ENCODE measurements at places on chromosomes 6 and 20. TPM values are rescaled to one million over a fixed set of nuclear protein-coding genes. Genes with fewer than 3 reads are reported as not detected.
A peak's percentile ranks its signal among the peaks of the same experiment; 100 is the strongest.

The C6orf132 gene
- total RNA-seq: 1.5 TPM

- DNase-seq: no peak
These were observed 55.3 kb upstream of the ADTRP start for GRCh38 chr6:11833626-11834592.

- DNase-seq: no peak
These were observed 52.7 kb downstream of the TPBG start for GRCh38 chr6:82416346-82416745.

The ARMH2 gene
- not detected for total RNA-seq

The FOXQ1 gene
- not detected for total RNA-seq

The POM121L2 gene
- total RNA-seq: not detected

DNA sequence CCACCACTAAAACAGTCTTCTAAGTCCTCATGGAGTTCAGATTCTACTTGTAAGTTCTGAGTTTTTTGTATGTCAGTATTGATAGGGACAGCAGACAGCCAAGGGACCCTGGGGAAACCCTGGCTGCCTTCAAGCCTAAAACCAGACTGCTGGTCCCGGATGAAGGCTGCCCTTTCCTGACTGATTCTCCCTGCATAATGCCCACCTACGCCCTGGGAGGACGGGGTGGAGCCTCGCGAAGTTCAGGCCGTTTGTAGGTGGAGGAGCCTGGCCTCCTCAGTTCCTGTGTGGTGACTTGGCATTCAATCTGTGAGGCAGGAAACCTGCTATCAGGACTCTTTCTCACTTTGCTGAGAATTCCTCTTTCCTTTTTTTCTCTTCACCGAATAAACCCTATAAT lies 120.3 kb upstream of the LGSN start:
- DNase-seq: no peak

The C20orf141 gene
- total RNA-seq: not detected

DNA sequence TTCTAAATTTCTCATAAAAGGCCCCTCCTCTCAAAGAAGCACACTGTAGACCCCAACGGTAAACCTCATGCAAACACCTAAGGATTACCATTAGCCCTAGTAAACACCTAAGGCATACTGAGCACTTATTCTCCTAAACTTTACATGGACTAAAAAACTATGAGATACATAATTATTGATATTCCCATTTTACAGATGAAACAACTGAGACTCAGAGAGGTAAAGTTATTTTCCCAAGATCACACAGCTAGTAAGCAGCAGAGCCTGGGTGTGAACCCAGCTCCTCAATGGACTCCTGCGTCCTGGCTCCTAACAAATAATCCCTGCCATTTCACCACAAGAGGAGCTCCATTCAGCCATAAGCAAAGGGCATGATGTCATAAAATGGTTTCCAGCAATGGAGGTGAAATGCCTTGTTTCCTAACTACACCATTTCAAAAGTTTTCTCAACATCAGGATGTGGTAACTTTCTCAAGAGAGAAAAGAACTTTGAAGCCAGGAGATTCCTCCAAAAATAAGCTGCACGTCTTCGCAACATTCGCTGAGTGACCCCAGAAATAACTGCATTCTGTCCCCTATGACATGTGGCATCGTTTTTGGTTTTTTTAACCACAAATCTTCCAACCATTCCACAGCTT lies 4.1 kb downstream of the ATP9A start:
- DNase-seq: no peak

DNA sequence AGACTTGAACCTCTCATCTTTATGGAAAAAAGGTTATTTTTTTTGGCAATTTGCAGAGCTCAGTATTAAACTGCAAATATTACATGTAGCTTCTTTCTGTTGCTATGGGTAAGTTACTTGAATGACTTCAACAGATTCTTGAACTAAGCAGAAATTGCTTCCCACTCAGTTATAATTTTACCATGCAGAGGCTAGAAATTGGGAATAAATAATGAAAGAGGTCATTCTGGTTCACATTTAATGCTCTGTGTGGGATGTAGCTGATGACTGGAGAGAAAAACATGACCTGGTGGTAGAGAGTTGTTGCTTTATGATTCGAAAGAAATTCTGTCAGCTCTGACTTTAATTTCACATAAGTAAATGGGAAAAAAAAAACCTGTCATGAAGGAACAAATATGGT lies 16.8 kb upstream of the ADGB start:
- no peak for DNase-seq

GRCh38 chr20:23369072-23369823 lies 7.3 kb downstream of the GZF1 start:
- no peak for DNase-seq

- DNase-seq: peak; percentile 86
These were observed 1.1 kb upstream of the JAG1 start for GRCh38 chr20:10674684-10675449.

DNA sequence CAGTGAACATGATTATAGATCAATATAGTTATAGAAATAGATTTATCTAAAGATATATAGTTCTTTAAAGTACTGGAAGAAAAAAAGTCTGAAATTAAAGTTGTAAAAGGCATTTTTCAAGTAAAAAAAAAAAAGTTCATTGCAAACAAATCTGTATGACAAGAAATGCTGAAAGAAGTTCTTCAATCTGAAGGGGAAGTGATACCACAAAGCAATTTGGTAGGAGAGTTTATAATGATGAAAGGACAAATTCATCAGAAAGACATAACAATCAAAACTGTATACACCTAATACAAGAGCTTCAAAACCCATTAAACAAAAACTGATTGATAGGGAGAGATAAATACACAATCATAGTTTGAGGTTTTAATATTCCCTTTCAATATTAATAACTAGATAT lies 14.1 kb downstream of the HUS1B start:
- DNase-seq: no peak

The TXNDC5 gene
- total RNA-seq: 65.3 TPM

- DNase-seq: no peak
These were observed 9.6 kb upstream of the TRIM31 start for GRCh38 chr6:30122515-30122914.

DNA sequence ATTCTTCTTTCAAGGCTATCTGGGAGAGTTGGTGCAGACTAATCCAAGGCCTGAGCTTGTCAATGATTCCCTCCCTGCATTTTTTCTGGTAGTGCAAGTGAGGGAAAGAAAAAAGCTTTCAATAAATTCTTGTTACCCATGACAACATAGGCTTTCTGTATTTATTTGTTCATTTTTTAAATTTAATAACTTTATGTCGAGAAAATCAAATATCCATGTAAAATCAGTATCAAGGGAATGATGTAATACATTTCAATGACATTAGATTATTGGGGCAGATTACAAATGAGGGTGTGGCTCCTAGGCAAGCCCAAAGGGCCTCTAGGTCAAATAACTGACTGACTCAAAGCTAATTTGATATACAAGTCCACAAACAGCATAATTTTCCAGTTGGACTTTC lies 104.0 kb downstream of the GJA1 start:
- no peak for DNase-seq

- DNase-seq: no peak
These were observed 682 bp upstream of the ZSCAN9 start for GRCh38 chr6:28224131-28225055.

- DNase-seq: no peak
These were observed 428.3 kb downstream of the CBLN4 start for GRCh38 chr20:55576981-55577380.

The OPRL1 gene
- total RNA-seq: 0.97 TPM

DNA sequence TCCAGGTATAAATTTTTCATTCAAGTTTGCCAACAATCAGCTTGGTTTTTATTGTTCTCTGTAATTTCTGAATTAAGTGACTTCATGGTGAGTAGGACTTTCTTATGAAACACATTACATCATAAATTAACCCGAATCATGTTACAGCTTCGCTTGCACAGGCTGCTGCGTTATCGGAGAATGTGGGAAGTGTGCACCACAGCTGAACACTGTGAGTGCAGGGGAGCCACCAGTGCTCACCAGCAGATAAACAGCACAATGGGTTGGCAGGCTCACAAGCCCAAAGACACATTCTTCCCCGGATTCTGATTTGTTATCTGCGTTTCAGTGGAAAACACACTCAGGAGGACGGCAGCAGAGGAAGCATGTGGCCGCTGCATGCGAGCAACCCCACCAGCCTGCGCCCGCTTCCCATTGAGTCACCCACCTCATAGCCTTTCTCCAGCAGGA lies 121.1 kb downstream of the GMDS start:
- peak; percentile 79 for DNase-seq

- no peak for DNase-seq
These were observed 153.0 kb upstream of the UST start for GRCh38 chr6:148593813-148594170.

The GGTLC1 gene
- not detected for total RNA-seq

The BACH2 gene
- total RNA-seq: 2.5 TPM

GRCh38 chr20:2244993-2245392 lies 50.8 kb upstream of the TGM3 start:
- no peak for DNase-seq

The DYNLT2 gene
- 0.59 TPM for total RNA-seq

The C2 gene
- 12.3 TPM for total RNA-seq

GRCh38 chr20:63740070-63740626 lies 572 bp downstream of the SLC2A4RG start:
- peak; percentile 60 for DNase-seq
